ENCODE measurements at places on chromosomes 6 and 20.

- DNase-seq, result no peak
Observed at GRCh38 chr6:34131326-34132290, 14.3 kb downstream of the GRM4 start.

DNA sequence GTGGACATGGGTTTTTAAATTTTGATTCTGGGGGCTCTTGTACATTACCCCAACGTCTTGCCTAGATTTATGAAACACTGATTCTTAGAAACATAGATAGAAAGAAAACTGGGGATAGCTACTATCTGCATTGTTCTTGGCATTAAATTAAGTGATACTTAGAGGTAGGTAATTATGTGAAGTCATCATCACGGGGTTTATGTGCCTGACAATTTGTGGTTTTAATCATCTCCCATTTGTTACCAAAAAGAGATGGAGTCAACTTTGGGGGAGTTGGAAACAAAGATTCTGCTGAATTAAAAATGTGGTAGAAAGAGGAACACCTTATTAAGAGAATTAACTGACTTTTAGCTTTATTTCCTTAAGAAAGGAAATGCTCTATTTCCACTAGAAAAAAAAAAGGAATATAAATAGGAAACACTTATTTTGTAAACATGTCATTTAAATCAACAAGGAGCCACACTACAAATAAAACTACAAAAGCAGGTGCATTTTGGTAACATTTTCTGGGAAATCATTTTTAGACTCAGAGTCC lies 5.6 kb downstream of the TNFAIP3 start:
- no peak for DNase-seq

DNA sequence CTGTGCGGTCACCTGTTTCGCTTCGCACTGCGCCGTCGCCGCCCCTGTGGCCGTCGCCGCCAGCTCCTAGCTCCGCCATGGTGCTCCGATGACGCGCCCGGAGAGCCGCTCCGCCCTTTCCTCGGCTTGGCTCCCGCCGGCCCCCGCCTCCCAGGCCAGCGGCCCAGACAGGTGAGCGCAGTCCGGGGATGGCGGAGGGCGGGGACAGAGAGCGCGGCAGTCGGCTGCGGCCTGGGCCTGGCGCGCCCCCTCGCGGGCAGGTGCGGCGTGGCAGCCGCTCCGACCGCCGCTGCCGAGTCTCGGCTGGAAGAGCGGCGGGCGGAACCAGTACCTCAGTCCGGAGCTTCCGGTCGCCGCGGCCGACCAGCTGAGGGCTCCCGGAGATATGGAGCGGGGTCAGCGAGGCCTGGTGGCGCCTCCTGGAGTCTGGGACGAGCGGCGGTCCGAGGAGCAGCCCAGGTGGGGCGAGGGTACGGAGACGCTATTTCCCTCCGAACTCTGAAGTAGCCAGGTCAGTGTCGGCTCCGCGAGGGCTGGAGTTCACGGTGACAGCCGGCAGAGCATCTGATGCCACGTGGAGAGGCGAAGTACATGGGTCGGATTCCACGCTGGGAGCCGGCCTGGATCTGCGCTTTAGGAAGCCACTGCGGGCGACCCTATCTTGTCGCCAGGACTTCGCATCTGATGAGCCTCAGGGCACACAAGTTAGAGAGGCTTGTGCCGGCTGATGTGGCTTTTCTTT lies at the start of gene MAP7:
TSS of gene MAP7 (minus strand) at position 93 of the 742 bp plus-strand sequence. CDS start at position 79, 14 bp downstream.
- DNase-seq, result no peak

DNA sequence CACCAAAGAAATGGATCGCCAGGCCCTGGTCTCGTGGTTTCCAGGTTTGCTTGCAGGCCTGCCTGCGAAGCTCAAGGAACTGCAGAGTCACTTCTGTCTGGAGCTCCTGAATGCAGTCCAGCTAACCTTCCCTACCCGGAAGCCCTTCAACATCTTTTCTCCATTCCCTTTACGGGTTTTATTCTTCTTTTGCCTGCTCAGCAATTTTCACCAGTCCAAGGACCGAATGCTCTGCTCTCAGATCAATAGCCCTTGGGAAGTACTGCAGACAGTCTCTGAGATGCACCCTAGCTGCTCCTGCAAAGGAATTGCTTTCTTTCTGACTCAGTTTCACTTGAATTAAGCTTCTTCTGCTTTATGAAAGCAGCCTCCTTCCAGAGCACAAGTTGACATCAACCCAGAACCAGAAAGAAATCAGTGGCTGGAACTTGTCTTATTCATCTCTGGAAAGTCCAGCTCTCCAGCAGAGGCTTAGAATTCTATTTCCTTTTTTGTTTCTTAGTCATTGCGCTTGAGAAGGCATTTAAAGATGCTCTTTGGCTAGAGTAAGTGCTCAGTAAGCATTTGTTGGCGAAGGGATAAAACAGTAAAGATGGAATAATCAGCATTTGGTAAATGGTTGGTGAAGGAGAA lies 18.7 kb upstream of the YWHAB start:
- no peak for DNase-seq

- DNase-seq, result no peak
Observed at GRCh38 chr20:40050596-40050995, 638.4 kb downstream of the MAFB start.

DNA sequence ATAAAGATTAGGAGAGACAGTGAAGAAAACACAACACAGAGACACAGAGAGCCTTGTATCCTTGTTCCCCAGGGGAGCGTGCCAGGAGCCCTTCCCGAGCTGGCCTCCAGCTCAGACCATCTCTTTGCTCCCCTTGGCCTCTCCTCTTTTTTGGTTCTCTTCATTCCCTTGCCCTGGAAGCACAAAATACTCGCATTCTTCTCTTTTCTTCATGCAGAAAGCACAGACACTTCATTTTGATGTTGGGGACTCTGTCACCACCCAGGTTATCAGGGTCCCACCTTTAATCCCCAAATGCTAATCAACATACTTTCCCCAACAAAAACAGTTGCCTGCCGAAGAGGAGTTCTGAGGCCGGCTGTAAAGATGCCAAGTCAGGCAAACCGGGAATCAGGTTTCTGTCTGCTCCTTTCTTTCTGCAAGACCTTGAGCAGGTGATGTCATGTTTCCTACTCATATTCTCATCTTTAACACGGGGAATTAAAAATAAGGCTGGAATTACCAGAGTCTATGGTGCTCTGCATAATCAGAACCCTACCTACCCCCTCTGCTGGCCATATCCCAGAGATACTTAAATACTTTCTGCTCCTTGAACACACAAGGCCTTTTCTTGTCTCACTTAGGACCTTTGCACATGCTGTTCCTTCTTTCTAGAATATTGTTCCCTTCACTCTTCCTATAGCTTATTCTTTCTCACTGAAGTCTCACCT lies 21.7 kb downstream of the TGM6 start:
- DNase-seq, result no peak

GRCh38 chr6:138864343-138864890 lies 68.5 kb downstream of the ECT2L start:
- DNase-seq, result no peak

DNA sequence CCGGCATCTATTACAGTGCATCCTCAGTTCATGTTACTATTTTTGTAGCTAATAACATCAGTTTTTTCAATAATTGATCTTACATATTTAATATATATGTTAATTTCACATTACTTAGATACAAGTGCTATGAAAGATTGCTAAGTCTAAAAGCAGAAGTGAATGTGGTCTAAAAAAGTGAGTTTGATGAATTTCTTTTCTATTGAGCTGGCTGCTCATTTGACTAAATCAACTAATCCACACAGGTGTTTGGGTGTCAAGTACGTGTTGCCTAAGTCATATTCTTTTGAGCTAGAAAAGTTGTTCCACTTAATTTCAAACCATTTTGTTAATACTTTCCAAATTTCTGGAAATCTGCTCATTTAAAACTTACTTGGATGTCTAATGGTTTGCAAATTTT lies 46.6 kb upstream of the EZR start:
- no peak for DNase-seq

- DNase-seq, result no peak
Observed at GRCh38 chr6:165611294-165611693, 51.7 kb downstream of the PDE10A start.

- DNase-seq, result no peak
Observed at GRCh38 chr20:53376021-53376420, 217.6 kb downstream of the ZNF217 start.

DNA sequence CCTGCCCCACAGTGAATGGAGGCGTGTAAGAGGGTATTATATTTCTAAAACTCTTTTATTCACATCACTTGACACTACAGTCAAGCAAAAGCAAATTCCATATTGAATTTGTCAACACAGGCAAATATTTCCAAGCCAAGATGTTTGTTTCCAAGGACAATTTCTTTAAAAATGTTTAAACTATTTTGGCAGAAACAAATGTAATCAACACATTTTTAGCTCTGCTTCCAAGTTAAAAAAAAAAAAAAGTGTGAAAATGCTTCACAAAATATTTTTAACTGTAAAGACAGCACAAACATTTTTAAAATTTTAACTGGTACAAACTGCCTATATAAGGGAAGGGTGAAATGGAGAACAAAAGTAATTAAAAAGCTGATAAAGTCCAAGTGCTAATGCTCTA lies 44.9 kb upstream of the DST start:
- no peak for DNase-seq

- DNase-seq, result no peak
Observed at GRCh38 chr20:21615617-21616080, 89.8 kb upstream of the PAX1 start.

DNA sequence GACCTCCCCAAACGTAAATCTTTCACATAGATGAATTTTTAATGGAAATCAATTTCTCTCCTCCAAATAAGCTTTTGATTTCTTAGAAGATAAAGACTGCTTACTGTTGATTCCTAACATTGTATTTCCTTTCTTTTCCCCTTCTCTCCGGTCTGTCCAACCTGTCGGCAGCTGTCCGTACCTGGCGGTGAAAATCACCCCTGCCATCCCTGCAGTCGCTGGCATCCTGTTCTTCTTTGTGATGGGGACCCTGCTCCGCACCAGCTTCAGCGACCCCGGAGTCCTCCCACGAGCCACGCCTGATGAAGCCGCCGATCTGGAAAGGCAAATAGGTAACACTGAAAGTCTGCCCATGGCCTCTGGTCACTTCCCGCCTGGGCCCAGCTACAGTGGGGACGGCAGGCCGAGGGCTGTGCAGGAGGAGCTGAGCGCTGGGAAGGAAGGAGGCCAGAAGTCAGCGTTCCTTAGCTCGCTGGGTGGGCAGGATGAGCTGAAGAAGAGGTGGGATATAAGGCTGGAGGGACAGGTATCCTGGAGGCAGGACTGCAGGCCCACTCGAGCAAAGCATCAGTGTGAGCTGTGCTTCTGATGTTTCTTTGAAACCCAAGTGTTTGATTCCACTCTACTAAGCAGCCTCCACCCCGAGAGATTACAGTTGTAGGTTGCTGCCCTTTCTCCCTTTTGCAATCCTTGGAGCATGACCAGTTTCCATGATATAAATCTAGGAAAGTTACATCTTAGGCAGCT lies 161.6 kb downstream of the ZDHHC14 start:
- DNase-seq, result no peak

GRCh38 chr6:6688951-6689350 lies 100.4 kb downstream of the LY86 start:
- no peak for DNase-seq
